ENCODE measurements at places on chromosomes 6 and 20.

DNA sequence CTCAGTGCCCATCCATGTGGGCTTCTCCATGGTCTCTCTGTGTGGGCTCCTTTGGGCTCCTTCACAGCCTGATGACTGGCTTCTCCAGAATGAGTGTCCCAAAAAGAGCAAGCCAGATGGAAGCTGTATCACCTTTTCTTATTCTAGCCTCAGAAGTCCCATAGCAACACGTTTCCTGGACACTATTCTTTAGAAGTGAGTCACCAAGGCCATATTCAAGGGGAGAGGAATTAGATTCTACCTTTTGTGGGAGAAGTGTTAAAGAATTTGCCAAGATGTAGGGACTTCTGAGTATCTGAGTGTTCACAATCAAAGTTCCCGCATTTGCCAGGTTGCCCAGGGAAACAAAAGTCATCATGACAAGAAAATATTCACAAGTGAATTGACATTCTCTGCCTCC lies 20.7 kb upstream of the TBC1D22B start:
- no peak for DNase-seq

DNA sequence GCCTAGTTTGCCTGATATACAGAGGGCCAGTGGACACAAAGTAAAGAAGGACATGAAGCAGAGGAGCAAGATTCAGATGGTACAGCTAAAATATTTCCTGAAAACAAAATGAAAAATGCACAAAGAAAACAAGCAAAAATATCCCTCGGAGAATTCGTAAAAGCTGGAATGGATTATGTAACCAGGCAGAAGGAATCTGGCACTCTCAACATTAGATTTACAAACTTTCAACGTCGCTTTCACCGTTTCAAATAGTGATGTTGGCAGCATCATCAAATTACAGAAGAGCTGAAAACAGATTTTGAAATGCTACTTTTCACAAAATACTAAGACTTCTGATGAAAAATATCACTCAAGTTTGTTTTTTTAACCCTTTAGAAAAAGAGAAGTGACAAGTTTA lies 11.7 kb downstream of the SMLR1 start:
- no peak for DNase-seq

GRCh38 chr6:18160911-18161310 lies 5.7 kb downstream of the KDM1B start:
- DNase-seq, result no peak

DNA sequence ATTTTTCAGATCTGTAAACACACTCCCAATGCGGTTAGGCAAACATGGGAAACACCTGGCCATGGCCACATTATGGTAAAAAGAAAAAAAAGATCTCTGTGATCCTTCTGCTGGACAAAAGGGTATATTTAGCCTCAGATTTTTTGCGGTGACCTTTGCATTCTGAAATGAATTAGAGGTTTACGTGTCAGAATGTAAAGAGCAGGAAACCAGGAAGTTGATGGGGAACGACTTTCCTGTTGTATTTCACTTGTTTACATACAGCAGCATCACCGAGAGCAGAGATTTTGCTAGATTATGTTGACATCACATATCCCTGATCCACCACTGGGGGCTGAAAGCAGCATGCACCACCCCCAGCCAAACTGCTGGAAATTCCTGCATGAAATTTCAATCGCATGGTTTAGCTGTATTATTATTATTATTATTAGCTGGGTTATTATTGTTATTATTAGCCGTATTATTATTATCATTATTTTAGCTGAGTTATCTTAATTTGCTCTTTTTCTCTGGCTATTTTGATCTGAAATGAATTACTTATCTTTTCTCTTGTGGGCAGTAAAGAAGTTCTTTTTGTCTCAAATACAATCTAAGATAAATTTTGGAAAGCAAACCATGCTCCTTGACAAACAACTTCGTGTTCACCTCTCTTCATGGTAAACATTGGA lies 189.4 kb downstream of the ZFP64 start:
- no peak for DNase-seq

DNA sequence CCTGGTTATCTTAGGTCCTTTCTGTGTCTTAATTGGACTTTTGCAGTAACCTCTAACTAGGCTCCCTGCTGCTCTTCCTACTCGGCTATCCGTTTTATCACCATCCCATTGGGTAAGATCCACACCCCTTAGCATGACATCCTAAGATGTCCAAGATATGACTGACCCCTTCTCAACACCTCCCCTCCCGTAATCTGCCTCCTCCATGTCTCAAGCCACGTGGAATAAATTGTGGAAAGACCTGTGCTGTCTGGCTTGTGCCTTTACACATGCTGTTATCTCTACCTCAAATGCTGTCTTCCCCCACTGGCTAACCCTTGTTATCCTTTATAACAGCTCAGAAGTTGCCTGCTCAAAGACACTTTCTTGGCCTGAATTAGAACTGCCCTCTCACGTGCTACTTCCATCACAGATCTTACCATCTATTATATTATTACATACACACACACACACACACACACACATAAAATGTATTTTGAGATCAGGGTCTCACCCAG lies 26.5 kb downstream of the EIF2S2 start:
- DNase-seq, result no peak

GRCh38 chr6:127186889-127187288 lies 68.4 kb downstream of the RSPO3 start:
- DNase-seq, result no peak

DNA sequence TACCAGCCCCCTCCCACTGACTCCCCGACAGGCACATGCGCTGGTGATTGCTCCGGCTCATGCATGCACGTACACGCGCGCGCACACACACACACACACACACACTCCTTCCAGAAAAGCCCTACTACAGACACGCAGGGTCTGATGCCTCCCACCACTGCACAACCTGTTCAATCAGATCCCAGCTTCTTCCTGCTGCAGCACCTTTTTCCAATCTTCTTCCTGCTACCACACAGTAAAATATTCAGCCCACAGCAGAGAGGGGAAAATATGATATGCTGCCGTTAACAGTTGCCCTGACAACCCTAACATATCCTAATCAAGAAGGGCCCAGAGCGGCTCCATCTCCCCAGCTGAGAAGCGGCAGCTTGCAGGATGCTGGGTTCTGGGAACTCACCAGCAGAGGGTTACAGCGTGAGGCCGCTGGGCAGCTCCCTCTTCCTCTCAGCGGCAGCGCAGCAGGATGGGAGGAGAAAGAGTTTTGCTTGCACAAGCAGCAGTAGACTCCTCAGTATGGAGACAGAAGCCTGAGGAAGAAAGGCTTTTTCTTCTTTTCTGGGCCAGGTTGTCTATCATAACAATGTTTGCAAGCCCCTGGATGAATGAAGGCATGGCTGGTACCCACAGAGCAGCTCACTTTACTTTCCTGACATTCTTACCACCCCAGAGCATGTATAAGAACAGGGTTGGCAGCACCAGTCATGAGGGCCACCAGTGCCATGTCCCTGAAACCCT lies 23.9 kb downstream of the MAP7 start:
- DNase-seq, result no peak

DNA sequence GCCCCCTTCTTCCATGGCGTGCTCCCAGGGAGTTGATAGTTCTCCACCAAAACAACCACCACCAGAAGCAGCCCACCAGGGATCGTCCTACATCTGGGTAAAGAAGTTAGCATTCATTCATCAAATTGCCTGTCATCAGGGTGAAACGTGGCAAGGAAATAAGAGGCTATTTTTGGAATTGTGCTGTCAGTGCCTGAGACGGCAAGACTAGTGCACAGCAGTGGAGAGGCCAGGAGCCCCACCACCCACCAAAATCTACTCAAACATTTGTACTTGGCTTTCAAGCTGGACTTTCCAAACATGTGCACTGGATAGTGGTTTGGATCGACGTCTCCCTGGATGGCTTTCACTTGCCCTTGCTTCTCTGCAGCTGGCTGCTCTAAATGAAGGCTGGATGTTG lies 44.8 kb downstream of the TXNDC5 start:
- no peak for DNase-seq

DNA sequence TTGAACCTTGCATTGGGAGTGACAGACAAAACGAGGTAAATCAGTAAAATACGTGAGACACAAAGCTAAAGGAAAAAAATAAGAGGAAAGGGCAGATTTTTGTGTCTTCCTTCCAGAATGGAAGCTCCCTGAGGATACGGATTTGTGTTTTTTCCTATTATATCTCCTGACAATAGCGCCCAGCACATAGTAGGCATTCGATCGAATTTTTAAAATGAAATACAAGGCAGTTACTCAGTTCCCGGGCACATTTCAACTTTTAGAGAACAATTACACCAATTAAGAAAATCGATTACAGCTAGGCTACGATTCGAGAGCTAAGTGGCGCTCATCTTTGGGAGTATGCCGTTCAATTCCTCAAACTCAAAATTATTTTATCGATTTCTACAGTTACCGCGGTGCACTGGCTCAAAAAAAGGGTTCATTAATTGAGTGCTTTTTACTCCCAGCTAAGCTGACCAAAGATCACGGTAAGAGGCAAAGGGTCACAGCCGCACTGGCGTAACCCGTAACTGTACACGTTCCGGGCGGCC lies 443 bp downstream of the RMND1 start:
- DNase-seq, result no peak

- no peak for DNase-seq
Observed at GRCh38 chr6:14863902-14864850, 381.7 kb upstream of the JARID2 start.

DNA sequence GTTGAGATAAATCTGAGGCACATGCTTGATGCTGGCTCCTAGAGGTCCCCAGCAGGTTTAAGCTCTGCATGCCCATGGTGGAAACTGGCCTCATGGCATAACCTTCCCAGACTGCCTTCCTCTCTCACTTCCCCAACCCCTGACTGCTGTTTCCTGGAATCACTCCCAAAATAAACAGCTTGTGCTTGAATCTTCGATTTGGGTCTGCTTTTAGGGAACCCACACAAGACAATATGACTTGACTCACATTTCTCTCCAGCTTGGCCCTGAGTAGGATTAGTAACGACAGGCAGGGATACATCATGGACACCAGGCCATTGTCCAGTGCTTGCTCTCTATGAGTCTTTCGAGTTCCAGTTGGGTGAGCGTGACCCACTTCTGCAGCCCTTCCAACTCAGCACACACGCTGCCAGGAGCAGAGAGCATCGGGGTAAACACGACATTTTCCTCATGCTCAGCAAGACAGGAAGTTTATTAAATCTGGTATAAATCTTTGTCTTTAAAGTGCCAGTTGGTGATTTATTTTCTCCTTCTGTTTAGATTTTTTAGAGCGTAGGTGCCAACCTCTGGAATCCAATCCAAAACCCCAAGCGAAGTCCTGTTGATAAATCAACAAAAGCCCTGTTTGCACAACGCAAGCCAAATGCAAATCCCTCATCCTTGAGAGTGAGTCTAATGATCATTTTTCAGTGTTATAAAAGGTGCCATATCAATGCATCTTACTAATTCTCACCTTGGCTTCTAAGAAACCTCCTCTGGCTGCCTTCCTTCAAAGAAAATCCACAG lies 135.0 kb downstream of the FOXA2 start:
- no peak for DNase-seq

DNA sequence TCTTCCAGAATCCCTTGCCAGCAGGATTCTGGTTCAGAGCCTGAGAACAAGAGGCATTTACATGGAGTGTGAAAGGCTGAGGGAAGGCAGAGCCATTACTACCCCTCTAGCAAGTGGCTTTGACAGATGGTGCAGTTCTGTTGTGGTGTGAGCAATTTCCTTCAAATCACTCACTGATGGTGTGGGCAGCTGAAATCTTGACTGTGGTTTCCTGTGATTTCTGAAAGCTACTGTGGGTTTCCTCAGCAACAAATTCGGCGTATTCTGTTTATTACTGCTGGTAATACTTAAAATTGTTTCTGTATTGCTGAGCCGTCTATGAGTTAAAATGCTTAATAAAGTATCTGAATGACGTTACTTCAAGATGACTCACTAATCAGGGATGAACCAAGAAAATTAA lies 181.5 kb upstream of the TCF21 start:
- no peak for DNase-seq

GRCh38 chr6:3484192-3484591 lies 27.3 kb upstream of the SLC22A23 start:
- DNase-seq, result no peak

GRCh38 chr20:24764027-24764793 lies 184.9 kb upstream of the CST7 start:
- DNase-seq, result no peak

- DNase-seq, result no peak
Observed at GRCh38 chr6:20724443-20725190, 190.4 kb downstream of the CDKAL1 start.

GRCh38 chr6:54515713-54516112 lies 207.5 kb downstream of the TINAG start:
- DNase-seq, result no peak

DNA sequence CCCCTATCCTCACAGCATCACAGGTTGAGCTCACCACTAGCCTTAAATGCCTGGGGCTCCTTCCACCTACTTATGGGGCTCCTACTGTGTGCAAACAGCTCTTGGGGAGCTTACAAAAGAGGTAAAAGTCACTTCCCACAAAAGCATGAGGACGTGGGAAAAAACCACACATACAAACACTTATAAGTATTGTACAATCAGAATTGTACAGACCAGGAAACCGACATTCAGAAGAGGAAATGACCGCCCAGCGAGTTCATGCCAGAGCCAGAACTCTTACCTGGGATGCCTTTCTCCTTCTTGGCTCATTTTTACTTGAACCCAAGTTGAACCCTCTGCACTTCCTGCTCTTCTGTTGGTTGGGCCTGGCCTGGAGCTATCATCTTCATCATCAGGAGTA lies 6.3 kb upstream of the PPP1R16B start:
- DNase-seq, result no peak

DNA sequence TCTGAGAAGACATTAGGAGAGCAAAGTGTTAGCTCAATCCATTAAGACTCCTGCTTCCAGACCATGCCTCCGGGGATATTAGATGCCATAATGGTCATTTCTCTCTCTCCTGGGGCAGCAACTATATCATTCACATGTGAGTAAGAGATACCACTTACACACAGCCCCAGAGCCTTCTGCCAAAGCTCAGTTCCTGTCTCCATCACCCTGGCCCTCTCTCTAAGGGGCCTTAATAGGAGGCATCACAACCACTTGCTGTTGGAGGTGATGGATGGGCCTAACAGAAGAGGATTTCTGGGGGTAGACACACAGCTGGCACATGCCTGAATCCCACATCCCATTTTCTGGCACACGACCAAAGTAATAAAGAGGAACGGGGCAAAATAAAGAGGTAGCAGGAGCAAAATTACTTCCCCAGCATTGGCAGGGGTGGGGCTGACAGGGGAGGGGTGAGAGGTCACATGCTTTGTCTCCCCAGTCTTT lies 34.0 kb upstream of the VSTM2L start:
- no peak for DNase-seq
